ENCODE measurements at places on chromosomes 1 and 21. TPM values are rescaled to one million over a fixed set of nuclear protein-coding genes. Genes with fewer than 3 reads are reported as not detected.

The IL24 gene
- under 0.01 TPM for total RNA-seq

The IRF6 gene
- 2.9 TPM for total RNA-seq

GRCh38 chr1:157490467-157491165, 61.7 kb downstream of the FCRL5 start:
- peak; percentile 26 for DNase-seq

DNA sequence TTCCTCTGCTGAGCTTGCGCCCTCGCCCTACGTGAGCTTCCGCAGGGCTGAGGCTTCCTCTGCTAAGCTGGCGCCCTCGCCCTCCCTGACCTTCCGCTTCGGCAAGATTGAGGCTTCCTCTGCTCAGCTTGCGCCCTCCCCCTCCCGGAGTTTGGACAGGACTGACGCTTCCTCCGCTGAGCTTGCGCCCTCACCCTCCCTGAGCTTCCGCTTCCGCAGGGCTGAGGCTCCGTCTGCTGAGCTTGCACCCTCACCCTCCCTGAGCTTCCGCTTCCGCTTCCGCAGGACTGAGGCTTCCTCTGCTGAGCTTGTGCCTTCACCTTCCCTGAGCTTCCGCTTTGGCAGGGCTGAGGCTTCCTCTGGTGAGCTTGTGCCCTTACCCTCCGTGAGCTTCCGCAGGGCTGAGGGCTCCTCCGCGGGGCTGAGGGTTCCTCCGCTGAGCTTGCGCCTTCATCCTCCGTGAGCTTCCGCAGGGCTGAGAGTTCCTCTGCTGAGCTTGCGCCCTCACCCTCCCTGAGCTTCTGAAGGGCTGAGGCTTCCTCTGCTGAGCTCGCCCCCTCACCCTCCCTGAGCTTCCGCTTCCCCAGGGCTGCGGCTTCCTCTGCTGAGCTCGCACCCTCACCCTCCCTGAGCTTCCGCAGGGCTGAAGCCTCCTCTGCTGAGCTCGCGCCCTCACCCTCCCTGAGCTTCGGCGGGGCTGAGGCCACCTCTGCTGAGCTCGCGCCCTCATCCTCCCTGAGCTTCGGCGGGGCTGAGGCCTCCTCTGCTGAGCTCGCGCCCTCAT, 753.6 kb upstream of the TPTE start:
- no peak for DNase-seq

GRCh38 chr1:156463874-156464273, 36.7 kb downstream of the MEF2D start:
- no peak for DNase-seq

DNA sequence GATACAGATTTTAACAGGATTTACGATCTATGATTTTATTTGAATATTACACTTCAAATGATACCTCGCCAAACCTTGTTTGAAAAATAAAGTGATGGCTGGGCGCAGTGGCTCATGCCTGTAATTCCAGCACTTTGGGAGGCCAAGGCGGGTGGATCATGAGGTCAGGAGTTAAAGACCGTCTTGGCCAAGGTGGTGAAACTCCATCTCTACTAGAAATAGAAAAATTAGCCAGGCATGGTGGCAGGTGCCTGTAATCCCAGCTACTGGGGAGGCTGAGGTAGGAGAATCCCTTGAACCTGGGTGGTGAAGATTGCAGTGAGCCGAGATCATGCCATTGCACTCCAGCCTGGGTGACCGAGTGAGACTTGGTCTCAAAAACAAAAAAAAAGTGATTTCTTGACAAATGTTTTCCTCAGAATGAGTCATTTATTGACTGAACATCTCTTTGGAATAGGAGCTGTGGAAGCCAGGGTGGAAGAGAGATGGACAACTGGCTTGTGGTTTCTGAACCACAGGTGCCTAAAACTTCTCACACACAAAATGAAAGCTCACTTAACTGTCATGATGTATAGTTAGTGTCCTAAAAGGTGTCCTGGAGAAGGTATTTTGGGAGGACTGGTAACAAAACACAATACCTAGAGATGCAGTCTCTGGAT, 11.9 kb downstream of the PKNOX1 start:
- no peak for DNase-seq

- peak; percentile 97 for DNase-seq
These were observed 37.3 kb downstream of the RGL1 start for GRCh38 chr1:183841950-183842794.

GRCh38 chr1:1038694-1039093, 18.8 kb downstream of the AGRN start:
- no peak for DNase-seq

DNA sequence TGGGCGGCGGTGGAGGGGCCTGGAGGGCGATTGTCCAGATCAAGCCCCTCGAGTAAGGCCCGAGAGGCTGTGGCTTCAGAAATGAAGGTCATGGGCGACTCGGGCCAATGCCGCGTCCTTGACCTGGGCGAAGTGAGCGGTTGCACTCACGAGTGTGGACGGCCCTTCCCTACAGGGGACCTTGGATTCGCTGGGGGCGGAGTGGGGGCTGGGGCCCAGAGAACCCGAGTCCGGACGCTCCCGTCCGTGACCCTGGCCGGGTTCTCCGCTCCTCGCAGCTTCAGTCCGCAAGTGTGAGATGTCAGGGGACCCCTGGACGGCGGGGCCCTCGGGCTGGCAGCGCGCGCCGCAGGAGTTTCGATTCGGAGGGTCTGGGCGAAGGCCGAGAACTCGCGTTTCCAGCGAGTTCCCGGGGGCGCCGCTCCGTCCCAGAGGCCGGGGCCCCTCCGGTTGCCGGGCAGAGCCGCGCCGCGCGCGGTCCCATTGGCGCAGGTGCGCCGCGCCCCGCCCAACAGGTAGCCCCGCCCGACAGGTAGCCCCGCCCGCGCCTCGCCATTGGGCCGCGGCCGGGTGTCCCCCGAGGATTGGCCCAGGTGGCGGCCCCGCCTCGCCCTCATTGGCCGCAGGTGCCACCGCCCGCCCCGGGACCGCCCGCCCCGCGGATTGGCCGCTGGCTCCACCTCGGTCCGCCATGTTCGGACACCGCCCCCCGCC, at the start of gene PRKCZ:
Gene PRKCZ (plus strand): TSS at position 694 of the 714 bp plus-strand sequence. CDS start 220 bp downstream, outside the sequence.
- DNase-seq: no peak

All from IMR-90 (cell line).